C1 segment of cervical spinal cord (tissue), 14 donors: ENCODE measurements at places on chromosomes 13 and 19.
A peak's percentile ranks its signal among the peaks of the same experiment; 100 is the strongest.

- no peak for DNase-seq
Measured at GRCh38 chr19:55492362-55492944, 4.2 kb downstream of the SSC5D start.

DNA sequence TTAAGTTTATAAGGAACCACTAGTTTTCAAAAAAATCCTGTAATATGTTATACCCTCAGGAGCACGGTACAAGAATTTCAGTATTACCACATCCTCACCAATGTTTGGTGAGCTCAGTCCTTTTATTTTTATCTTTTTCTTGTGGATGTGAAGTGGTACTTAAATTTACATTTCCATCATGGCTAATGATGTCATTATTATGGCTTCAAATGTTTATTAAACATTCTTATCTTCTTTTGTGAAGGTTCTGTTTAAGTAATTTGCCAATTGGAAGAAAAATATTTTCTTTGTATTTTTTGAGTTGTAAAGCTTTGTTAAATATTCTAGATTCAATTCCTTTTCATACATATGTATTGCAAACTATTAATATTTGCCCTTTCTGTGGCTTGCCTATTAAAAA, 291.0 kb downstream of the ENOX1 start:
- DNase-seq, result no peak

GRCh38 chr19:45985321-45985720, 9.9 kb upstream of the CCDC61 start:
- no peak for DNase-seq

DNA sequence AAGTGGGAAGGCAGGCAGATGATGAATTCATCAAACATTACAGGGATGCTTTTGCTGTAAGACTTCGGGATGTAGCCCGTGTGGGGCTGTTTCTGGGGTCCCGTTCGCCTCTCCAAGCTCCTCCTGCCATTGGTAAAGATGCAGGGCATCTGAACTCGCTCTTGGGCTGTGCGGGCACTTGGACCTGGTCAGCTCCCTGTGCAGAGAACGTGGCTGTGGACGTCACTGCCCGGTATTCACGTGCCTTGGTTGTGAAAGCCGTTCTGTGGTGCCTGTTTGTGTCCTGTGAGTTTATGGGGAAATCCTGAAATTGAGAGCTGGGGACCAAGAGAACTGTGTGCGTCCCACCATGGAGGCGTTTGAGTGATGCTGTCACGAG, 5.4 kb downstream of the TFDP1 start:
- DNase-seq, result no peak

DNA sequence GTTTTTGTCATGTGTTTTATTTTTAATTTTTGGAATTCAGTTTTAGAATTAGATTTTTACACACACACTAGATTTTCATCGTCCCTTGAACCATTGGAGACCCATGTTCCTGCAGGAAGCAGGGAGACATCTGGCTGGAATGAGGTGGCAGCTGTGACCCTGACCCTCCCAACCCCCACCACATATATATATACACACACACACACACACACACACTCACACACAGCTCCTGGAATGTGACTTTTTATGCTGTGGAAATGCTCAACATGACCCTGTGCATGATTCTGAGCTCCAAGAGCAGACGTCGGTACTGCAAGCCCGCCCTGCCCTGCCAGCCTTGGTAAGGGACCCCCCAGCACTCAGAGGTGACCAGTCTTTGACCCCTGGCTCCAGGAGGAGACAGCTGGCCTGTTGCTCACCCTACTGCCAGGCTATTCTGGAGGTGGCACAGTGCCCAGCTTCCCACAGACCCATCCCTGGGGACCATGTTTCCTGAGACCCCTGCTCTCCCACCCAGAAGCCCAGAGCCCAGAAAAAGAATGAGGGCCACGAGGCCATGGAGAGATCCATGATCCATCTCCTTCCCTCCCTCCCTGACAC, 103.2 kb upstream of the VSTM2B start:
- DNase-seq, result no peak

GRCh38 chr13:80141123-80141849, 199.6 kb downstream of the SPRY2 start:
- DNase-seq, result no peak

DNA sequence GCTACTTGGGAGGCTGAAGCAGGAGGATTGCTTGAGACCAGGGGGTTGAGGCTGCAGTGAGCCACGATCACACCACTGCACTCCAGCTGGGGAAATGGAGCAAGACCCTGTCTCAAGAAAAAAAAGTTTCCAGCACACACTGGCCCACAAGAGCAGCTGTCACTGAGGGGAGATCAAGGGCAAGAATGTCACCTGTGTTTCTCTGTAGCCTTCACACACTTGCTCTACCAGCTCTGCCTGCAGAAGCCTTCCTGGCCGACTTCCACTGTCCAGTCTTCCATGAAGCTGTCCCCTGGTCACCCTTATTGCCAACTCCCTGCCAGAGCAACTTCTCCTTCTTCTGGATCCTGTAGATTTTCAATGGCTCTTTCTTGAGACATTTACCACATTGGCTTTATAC, 158.0 kb downstream of the KCTD15 start:
- no peak for DNase-seq

DNA sequence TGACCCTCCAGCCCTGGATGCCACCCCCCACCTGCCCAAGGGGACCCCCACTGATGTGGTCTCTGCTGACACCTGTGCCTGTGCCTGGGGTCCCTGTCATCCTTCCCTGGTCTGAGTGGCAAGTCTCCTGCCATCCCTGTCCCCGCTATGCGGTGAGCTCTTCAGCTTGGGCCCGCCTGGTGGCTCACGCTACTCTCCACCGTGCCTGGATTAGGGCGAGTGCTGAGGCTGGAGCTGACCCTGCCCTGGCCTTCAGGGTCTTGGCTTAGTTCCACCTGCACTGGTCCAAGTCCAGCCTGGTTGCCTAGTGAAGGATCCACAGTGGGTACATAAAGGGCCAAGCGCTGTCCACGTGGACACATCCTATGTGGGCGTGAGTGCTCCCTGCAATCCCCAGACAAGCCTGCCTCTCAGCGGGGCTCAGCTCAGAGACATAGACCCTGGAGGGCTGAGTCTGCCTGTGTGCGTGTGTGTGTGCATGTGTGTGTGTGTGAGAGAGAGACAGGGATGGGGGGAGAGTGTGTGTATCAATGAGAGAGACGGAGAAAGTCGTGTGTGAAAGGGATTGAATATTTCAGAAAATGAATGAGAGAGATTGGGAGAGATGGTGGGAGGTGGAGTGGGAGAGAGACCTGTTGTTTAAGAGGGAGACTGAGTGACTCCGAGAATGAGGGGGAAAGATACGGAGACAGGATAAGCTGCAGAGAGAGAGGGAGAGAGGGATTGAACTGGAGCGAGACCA, 22.1 kb downstream of the WTIP start:
- no peak for DNase-seq

- no peak for DNase-seq
Measured at GRCh38 chr19:16247353-16248182, 49.9 kb downstream of the AP1M1 start.

GRCh38 chr13:46207828-46208227, 3.9 kb upstream of the LRRC63 start:
- DNase-seq, result no peak

GRCh38 chr19:1819341-1820255, 7.5 kb upstream of the ATP8B3 start:
- no peak for DNase-seq

DNA sequence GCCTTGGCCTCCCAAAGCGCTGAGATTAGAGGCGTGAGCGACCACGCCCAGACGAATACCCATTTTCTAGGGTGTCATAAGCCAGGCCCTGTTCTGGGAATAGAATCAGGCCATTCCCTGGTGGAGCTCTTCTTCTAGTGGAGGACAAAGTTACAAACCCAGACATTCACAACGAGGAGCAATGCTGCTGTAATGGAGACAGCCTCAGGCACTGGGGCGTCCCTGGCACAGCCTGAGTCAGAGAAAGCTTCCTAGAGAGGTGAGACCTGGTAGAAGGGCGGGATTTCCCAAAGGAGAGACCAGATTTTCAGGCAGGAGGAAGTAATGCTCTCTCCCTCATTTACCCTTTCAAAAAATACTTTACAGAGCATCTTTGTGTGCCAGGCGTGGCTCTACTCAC, 12.7 kb downstream of the PRKCG start:
- no peak for DNase-seq

- DNase-seq, result peak; percentile 35
Measured at GRCh38 chr13:73058736-73059459, at the start of gene KLF5. KLF5 (plus strand) TSS chr13:73059005; CDS start chr13:73059328, 323 bp downstream.

GRCh38 chr13:90107661-90108060, 1239.8 kb upstream of the MIR17HG start:
- DNase-seq, result no peak

- DNase-seq, result no peak
Measured at GRCh38 chr13:49238621-49239020, 9.1 kb upstream of the CDADC1 start.

DNA sequence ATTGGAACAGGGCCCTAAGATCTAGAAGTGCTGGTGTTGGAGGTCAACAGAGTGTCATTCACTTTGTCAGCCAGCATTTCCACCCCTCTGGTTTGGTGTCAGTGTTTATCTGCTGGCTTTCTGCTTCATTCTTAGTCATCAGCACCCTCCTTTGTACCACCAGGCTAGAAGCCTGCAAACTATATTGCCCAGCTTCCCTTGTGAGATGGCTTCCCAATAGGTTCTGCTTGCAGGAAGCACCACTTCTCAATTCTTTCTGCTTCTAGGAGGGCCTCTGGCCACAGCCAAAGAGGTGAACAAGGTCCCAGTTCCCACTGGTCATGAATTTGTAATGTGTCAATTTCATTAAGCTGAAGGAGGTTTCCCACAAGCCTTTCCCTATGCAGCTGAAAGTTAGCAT, 36.4 kb upstream of the CALM3 start:
- no peak for DNase-seq

DNA sequence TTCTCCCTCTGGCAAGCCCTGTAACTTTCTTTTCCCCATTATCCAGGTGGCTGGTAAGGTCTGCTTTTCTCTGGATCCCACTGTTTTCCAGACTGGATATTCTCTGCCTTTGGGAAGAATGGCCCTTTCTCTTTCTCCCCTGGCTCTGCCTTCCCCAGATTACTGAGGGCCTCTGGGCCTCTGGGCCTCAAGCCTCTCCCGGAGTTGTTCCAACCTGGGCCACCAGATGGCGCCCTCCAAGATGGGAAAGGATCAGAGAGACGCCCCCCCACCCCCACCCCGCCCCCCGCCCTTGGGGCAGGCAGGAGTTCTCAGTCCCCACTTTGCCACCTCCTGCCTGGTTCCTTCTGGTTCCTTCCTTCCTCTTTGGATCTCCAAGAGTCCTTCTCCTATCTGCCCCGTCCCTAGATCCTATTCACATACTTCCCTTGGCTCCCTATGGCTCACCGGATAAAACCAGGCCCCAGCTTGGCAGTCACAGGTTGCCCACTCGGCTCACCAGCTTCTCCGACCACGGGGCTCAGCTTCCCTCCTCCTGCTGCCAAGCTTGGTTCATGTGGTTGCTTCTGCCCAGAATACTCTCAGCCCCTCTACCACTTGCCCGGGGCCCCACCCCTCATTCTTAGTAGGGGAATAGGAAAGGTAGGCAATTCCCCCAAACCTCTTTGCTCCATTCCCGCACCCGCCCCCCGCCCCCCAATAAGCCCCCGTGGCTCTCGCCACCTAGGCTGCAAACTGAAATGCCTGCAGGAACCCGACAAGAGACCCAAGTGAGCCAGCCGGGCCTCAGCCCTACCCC, 13.1 kb downstream of the EPS8L1 start:
- no peak for DNase-seq

GRCh38 chr13:72788831-72789230, 6.9 kb downstream of the PIBF1 start:
- DNase-seq, result no peak

DNA sequence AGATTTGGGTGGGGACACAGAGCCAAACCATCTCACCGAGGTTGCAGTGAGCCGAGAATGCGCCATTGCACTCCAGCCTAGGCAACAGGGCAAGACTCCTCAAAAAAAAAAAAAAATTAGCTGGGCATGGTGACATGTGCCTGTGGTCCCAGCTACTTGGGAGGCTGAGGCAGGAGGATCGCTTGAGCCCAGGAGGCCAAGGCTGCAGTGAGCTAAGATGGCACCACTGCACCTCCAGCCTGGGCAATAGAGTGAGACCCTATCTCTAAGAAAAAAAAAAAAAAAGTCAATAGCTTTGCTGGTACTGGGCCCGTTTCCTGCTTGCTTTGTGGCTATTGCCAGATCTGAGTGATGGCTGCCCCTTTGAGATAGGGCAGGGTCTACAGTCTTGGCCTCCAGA, 13.1 kb downstream of the ACP7 start:
- DNase-seq, result no peak

DNA sequence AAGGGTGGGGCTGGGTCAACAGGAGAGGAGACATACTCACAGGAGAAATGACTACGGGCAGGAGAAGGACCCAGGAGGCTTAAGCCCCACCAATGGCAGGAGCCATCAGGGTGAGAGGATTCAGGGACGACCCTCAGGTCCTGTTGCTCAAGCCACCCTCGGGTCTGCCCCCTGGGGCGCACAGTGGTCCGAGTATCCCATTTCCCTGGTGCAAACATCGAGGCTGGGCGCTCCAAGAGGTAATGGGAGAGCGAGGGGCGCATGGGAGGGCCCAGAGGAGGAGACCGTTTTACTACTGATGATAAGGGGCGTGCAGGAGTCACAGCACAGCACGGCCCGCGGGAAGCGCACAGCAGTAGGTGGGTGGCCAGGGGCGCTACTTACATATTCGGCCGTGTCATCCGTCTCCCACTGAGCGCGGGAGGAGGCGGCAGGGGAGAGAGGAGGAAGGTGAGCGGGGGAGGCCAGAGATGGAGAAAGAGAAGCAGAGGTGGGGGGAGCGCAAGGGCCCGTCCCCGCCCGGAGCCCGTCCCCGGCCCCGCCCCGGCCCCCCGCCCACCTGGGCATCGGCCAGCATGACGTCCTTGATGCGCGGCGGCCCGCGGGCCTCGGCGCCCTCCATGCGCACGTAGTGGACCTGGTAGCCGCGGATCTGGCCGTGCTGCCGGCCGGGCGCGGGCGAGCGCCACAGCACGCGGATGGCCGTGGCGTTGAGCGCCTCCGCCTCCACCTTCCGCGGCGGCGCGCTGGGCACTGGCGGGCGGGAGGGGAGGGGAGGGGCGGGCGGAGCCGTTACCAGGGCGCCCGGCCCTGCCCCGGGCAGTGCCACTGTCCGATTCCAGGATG, 111.5 kb downstream of the PTPRS start:
- DNase-seq, result no peak

GRCh38 chr13:111304603-111305289, 15.7 kb upstream of the TEX29 start:
- DNase-seq, result no peak

- DNase-seq, result no peak
Measured at GRCh38 chr19:40348961-40349507, 539 bp downstream of the PLD3 start.

GRCh38 chr19:43354305-43354627, 780 bp downstream of the CD177 start:
- no peak for DNase-seq

- no peak for DNase-seq
Measured at GRCh38 chr19:28530406-28531035, 682.4 kb downstream of the UQCRFS1 start.

- no peak for DNase-seq
Measured at GRCh38 chr13:29573190-29573589, 22.3 kb downstream of the SLC7A1 start.

- no peak for DNase-seq
Measured at GRCh38 chr19:1789261-1790041, 22.6 kb downstream of the ATP8B3 start.
